ENCODE measurements at places on chromosomes 3 and 15.
A peak's percentile ranks its signal among the peaks of the same experiment; 100 is the strongest.

GRCh38 chr3:192772240-192772894 lies 45.0 kb upstream of the FGF12 start:
- DNase-seq: peak; percentile 37

- DNase-seq: no peak
Observed at GRCh38 chr15:92021792-92022191, 168.3 kb downstream of the SLCO3A1 start.

DNA sequence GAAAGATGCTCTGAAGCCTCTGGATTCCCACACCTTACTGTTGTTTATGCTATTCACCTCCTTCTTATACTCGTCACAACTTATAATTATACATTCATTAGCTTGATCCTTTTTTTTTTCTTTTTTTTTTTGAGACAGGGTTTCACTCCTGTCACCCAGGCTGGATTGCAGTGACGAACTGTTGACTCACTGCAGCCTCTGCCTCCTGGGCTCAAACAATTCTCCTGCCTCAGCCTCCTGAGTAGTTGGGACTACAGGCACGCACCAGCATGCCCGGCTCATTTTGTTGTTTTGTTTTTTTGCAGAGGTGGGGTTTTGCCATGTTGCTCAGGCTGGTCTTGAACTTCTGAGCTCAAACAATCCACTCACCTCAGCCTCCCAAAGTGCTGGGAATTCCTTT lies 143.6 kb downstream of the PLCL2 start:
- DNase-seq: no peak

GRCh38 chr3:46675843-46676567 lies 17.5 kb downstream of the ALS2CL start:
- DNase-seq: peak; percentile 64

- no peak for DNase-seq
Observed at GRCh38 chr3:173221010-173221409, 80.0 kb upstream of the SPATA16 start.

- no peak for DNase-seq
Observed at GRCh38 chr15:77046704-77047412, 24.1 kb downstream of the TSPAN3 start.

DNA sequence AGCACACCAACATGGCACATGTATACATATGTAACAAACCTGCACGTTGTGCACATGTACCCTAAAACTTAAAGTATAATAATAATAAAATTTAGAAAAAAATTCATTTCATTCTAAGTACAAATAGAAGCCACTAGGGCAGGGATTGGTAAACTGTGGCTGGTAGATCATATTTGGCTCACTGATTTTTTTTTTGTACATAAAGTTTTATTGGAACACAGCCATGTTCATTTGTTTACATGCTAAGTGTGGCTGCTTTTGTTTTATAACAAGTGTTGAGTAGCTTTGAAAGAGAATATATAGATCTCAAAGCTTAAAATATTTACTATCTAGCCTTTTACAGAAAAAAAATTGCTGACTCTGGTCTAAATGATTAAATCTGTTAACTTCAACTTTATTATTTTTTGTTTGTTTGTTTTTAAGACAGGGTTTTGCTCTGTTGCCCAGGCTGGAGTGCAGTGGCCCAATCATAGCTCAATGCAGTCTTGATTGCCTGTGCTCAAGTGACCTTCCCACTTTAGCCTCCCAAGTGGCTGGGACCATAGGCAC lies 32.8 kb downstream of the SLC30A4 start:
- no peak for DNase-seq

GRCh38 chr3:138862531-138862923 lies 27.8 kb upstream of the PIK3CB start:
- DNase-seq: peak; percentile 13

- no peak for DNase-seq
Observed at GRCh38 chr15:98731712-98732450, 83.5 kb downstream of the IGF1R start.

- DNase-seq: peak; percentile 89
Observed at GRCh38 chr15:50876989-50877360, 31.5 kb upstream of the AP4E1 start.

DNA sequence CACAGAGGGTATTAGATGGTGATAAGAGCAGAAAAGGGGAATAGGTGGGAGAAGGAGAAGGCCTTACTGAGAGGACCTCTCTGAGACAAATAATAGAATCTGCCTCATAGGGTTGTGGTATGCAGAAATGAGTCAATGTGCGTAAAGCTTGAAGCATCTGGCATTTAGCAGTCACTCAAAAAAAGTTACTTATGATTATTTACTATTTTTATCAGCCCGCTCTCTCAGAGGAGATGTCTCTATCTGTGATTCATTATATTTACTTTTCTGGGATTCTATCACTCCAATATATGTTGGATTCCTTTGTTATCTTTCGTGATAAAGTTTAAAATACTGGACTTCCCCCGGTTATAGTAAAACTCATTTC lies 4.6 kb upstream of the TM4SF1 start:
- DNase-seq: peak; percentile 90

GRCh38 chr15:44535092-44535491 lies 1.9 kb upstream of the EIF3J start:
- DNase-seq: no peak

DNA sequence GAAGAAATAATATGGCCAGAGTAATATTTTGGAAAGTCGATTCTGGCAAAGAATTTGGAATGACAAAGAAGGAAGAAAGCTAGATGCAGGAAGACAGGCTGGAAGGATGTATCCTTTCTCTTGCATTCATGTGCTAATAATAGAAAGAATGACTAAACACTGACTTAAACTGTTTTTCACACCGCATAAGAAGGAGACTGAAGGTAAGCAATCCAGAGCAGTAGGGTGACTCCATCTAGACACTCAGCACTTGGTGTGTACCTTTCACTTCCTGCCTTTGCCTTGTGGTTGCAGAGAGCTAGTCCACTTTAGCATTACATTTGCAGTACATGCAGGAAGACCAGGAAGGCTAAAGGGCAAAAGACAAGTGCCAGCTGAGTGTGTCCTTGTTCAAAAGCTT lies 234.6 kb downstream of the RBMS3 start:
- DNase-seq: peak; percentile 69

- no peak for DNase-seq
Observed at GRCh38 chr15:89115547-89115946, 27.3 kb downstream of the ABHD2 start.

- no peak for DNase-seq
Observed at GRCh38 chr15:72859757-72860145, 76.2 kb upstream of the ADPGK start.

GRCh38 chr15:33341953-33342352 lies 31.2 kb downstream of the RYR3 start:
- DNase-seq: no peak

- DNase-seq: no peak
Observed at GRCh38 chr3:51295625-51296024, 89.5 kb upstream of the MANF start.

- peak; percentile 82 for DNase-seq
Observed at GRCh38 chr3:168040607-168041208, 55.0 kb downstream of the GOLIM4 start.

DNA sequence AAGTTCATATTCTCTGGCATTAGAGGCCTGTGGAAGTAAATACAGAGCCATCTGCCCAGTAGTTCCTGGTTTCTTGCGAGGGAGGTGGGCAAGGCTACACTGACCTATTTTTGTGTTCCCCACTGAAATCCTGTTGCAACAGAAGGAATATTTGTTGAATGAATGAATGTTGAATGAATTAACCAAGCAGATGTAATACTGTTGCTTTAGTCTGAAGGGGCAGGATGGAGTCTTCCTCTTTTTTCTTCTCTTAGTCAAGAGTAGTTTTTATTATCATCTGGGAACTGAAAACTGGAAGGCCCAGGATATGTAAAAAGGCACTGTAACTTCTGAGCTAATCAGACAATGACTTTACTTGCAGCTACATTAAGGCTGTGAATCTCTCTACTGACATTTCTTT lies 17.1 kb downstream of the BLOC1S6 start:
- no peak for DNase-seq

DNA sequence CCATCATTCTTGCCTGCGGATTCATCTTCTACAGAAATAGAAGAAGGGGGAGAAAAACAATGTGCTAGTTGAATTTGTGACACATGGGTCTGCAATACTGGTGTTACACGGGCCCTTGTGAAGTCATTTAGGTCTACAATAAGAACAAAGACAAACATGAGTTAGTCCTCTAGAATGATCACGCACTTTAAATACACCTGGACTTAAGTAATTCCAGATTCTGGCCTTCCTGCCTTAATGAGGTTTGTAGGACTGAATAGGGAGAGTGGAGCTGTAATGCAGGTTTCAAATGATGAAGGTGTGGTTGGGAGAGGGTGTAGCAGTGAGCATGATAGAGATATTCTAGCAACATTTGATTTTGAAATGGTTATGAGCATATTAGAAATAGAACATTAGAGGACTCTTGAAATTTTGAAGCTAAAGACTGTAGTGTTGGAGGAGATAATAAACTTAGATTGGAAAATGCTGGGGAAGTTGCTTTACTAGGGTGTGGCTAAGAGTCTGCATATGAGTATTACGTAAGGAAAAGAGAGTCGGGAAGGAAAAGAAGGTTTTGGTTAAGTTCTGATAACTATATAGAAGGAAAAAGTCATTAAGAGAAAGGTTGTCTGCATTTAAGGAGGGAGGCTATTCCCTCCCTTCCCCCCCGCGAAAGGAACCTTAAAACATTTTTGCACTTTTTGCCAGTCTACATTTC lies 606 bp downstream of the EIF2A start:
- DNase-seq: peak; percentile 25

- peak; percentile 56 for DNase-seq
Observed at GRCh38 chr3:190155752-190156151, 35.1 kb upstream of the P3H2 start.

GRCh38 chr15:61182946-61183345 lies 46.2 kb downstream of the RORA start:
- peak; percentile 23 for DNase-seq

DNA sequence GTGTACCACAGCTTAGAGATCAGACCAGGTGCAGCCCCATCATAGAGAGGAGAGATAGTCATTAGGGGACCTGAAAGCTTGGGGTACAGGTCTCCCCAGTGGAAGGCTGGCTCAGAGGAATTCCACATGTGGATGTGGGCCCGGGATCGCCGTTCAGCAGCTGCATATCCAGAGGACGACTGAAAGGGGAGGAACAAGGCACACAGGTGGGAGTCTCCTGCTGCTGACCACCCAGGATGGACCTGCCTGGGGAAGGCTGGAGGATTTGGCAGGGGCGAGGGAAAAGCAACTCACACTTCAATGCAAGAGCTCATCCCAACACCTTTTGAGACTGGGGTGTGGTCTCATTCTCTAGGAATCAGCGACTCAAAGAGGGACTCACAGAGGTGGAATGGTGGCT lies 25.0 kb upstream of the MRPS22 start:
- DNase-seq: no peak

DNA sequence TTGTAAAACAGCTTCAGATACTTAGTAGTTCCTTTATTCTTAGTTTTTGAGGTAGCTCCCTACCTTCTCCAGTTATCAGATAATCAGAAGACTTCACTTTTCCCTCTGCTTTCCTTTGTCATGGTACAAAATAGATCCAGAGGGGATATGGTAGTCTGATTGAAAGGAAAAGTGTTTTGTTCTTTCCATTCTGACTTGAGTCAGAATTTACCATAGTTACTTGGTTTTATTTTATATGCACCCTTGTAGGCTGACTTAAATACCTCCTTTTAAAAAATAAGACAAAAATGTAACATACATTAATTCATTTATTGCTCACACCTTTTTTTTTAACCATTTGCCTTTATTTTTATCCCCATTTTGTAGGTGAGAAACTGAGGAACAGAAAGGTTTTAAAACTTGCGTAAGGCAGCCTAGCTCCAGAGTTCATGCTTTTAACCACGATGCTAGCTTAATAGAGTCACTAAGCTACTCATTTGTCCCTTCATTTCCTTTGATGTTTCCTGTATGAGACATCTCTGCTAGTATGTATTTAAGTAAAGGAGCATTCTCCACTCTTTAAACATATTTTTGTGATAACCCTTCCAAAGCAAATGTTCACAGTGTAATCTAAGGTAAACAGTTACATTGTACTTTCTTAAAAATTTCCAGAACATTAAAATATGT lies 187.5 kb downstream of the KLHL25 start:
- DNase-seq: peak; percentile 70

- DNase-seq: no peak
Observed at GRCh38 chr3:167754049-167754448, 18.5 kb downstream of the SERPINI1 start.

GRCh38 chr3:143529018-143529478 lies 319.2 kb downstream of the SLC9A9 start:
- peak; percentile 77 for DNase-seq

GRCh38 chr3:117479095-117479494 lies 769.5 kb downstream of the TUSC7 start:
- DNase-seq: no peak

GRCh38 chr3:49609314-49609713 lies 55.0 kb downstream of the BSN start:
- no peak for DNase-seq

- peak; percentile 47 for DNase-seq
Observed at GRCh38 chr3:20646425-20646824, 460.4 kb upstream of the SGO1 start.

DNA sequence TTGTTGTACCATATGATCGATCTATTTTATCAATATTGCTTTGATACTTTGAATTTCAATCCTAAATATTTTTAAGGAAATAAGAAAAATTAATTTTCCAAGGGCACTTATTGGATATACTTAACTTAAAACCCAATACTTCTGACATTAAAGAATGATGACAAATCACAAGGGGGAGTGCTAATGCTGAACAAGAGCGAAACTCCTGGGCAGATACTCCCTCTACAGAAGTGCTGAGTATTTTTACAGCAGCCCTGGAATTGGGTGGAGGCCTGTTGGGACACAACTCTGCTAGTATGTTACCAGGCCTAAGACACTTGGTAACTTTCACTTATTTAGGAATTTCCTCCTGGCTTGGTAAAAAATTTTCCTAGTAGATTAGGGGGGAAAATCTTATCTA lies 46.2 kb downstream of the DENND6A start:
- peak; percentile 58 for DNase-seq

GRCh38 chr15:27889258-27889657 lies 209.9 kb downstream of the OCA2 start:
- DNase-seq: no peak

DNA sequence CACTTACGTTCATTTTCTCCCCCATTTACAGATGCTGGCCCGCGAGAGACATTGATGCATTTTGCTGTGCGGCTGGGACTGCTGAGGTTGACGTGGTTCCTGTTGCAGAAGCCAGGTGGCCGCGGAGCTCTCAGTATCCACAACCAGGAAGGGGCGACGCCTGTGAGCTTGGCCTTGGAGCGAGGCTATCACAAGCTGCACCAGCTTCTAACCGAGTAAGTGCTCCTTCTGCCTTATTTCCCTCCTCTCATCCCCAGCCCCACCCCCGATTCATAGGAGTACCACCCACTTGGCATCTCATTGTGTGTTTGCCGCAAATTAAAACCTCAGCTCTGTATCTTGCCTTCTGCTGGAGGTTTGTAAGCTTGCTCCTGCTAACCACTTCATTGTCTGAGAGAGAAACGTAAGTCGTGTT lies 163.3 kb downstream of the AKAP13 start:
- no peak for DNase-seq

GRCh38 chr3:69930564-69930963 lies 69.0 kb upstream of the SAMMSON start:
- peak; percentile 6 for DNase-seq

GRCh38 chr3:111521891-111522290 lies 20.1 kb upstream of the CD96 start:
- DNase-seq: peak; percentile 40
